AG10803 (cell line): ENCODE measurements at places on chromosomes 5 and 9.

DNA sequence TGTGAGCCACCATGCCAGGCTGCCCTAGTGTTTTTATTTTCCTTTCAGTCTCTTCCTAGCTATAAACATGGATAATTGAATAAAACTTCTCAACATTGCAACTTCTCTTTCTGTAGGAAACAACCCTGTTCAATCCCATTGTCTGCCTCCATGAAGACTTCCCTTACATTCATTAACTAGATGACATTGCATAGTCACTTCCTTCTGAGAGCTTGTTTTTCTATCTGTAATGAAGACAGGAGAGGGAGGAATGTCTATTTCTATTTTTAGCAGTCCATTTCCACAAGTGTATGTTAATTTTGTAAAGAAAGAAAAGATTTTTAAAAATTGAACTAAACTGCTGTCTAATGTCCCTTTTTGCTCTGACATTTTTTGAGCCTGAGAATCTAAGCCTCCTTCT lies 55.6 kb upstream of the MELK start:
- DNase-seq: no peak

DNA sequence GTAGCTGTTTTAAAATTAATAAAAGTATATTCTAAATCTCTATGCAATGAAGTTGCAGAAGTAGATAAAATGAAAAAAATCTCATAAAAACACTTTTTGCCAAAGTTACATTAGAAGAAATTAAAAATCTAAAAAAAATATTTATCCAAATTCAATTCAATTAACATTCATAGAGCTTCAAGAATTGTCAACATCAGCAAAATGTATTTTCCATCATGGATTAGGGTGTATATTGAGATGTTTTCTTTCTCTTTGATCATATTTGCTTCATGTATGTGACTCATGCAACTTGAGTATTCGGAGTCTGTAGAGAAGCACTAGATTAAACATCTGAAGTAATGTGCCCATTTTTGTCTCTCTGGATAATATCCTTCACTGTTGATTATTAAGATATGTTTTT lies 415.3 kb upstream of the FAM174A start:
- no peak for DNase-seq

DNA sequence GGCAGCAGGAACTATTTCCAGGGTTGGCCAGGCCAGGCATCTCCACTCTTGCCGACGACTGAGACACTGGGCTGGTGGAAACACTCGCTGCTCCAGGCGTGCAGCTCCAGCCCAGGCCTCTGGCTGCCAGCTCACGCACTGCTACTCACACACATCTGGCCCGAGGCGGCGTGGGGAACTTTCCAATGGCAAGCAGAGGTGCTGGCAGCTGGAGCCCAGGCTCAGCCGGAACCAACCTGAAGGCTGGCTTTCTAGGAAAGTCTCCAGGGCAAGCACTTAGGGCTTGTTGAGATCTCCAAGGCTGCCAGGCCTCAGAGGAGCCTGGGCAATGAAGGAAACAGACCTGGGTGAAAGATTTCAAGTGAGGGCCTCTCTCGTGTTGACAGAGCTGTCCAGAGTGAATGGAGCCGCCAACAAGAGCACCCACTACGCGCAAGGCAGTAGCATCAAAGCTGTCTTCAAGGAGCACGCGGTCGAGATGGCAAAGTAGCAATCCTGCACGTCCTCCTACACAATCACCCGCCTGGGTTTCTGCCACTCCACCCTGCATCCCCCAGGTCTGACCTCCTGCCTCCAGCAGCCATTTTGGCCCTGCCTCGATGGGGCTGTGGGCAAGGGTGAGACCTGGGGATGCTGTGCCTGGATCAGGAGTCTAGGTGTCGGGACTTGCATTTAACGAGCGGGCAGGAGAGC lies 14.4 kb downstream of the SH3PXD2B start:
- DNase-seq: peak; percentile 62

DNA sequence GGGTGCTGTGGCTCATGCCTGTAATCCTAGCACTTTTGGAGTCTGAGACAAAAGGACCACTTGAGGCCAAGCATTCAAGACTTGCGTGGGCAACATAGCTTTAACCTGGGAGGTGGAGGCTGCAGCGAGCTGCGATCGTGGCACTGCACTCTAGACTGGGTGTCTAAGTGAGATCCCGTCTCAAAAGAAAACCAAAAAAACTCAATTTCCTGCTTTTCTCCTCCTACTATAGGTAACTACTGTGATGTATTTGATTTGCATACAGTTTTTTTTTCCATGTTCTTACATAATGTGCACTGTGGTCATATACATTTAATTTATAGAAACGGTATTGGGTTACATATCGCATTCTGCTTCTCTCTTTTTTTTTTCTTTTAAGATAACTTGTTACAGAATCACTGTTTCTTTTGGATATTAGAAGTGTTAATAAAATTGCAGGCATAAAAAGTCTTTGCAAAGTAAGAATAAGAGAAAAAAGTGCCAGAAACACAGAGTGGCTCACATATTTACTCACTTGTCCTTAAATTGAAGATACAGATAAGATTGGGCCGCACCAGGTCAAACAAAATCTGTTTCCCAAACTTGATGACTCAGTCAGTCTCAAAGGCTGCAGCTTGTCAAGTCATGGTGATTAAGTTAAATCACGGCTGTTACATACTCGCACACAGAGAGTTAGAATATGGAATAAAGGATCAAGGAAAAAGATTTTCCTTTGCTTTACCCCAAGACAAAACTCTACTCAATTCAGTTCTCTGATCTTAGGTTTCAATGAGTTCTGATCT lies 2.0 kb upstream of the PTGR1 start:
- peak; percentile 38 for DNase-seq

DNA sequence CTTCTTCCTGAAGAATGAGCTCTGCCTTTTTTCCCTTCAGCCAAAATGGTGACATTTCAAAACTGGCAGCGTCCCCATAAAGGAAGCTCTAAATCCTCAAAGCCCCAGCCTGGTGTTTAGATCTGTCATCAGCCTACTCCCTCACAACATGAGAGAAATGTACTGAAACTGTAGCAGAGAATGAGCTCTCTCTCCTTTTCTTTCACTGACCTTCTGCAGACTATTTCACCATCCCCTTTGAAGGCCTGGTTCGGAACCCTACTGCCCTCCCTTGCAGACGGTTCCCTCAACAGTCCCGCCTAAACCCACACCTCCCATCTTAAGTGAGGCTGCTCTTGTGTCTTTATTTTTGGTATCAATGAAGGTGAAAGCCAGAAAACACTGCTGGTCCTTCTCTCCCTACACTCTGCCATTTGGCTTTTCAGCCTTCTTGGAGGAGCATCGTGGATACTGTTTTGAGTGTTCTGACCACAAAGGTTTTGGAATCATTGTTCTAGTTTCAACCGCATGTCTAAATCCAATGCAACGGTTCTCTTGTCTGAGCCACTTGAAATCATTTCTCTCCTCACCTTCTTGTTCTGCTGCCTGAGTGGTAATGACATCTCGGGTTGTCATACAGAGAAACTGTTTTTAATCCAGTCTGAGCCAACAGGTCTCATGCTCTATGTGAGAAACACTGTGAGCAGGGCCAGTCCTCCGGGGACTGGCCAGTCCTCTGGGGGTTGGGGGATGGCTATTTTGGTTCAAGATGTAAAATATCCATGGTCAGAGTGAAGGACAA lies 39.0 kb downstream of the ITK start:
- DNase-seq: peak; percentile 71

DNA sequence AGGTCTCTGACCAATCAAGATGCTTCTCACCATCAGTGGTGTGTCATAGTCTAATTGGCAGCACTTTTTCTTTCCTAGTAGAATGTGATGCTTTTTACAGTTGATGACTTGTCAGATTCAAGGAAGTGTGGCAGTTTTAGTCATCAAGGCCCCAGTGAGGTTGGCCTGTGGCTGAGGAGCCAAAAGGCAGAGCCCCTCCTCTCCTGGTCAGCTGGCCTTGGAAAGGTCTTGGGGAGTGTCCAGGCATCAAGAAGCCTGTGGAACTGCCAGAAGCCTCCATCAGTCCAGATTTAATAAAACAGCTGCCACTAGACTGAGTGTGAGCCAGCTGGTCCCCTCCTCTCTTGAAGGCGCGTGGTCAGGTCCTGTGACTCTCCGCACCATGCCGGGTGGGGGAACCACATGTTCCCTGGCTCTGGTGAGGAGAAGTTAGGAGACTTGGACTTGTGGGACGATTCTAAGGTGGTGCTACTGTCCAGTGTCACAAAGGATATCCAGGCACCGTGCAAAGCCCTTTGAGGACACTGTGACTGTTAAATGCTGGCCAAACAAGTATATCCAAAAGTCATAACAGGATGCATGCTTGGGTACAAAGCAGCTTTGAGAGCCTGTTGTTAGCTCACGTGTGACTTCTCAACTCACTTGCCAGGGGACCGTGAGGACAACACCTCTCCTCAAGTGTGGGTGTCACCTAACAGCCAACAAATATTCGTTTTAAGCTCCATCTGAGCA lies 6.1 kb upstream of the ANGPTL2 start:
- DNase-seq: peak; percentile 58

DNA sequence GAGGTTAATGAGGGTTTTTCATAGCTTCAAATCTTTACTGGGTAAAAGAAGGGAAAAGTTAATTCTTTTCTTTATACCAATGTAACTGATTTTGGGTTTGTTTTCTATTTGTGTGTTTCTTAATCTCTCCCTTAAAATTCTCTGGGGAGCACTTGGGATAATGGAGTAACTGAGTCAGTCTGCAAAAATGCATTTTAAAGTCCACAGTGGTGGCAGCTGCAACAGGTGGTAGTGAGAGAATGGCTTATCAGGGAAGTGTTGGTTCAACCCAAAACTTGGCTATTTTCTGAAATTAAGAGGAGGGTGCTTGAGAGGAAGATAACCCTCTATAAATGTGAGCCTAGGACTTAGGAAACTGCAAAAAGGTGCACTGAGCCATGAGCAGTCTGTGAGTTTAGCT lies 39.9 kb upstream of the ASTN2 start:
- DNase-seq: no peak

GRCh38 chr5:138503487-138504270 lies 38.4 kb downstream of the EGR1 start:
- DNase-seq: peak; percentile 71

GRCh38 chr5:28483327-28484025 lies 1445.1 kb upstream of the CDH9 start:
- no peak for DNase-seq

DNA sequence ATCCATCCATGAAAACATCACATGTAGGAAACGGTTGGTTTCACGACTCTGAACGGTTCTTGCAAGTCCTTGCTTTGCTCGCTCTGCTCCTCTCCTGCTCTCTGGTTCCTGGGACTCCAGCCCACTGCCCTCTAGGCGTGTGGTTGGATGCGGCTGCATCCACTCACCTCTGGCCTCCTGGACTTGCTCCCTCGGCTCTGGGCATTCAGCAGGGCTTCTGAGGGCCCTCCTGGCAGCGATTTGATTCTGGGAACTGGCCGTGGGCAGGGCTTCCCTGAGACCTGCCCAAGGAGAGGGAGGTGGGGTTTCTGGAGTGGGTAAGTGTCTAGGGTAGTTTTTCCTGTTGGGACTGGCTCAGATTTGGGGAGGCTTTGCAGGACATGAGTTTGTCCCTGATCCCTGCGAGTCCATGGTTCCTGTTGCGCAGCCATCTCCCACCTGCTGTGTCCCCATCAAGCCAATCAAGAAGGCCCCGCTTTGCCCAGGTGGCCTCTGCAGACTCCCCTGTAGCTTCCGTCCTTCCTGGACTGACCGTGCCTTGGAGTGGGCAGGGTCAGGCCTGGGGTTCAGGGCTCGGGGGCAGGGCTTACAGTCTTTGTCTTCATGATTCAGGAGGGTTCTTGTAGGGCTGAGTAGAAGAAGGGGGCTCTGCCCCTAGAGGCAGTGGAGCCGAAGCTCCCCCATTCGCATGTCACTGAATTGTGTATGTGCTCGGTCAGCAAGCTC lies 192.3 kb downstream of the CACNA1B start:
- no peak for DNase-seq

DNA sequence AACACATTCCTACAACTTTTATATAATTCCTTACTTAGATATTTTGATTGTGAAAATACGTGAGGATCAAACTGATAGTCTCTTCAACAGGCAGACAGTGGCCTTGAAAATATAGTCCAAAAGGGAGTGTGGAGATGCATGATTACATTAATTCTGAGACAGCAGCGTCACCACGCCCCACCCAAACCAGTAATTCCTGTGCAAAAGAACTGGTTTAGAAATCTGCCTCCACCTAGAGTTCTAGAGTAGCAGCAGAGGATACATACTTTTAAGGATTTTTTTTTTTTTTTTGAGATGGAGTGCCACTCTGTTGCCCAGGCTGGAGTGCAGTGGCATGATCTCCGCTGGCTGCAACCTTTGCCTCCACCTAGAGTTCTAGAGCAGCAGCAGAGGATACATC lies 1.6 kb upstream of the TUT7 start:
- DNase-seq: no peak

GRCh38 chr5:143432658-143433239 lies 29.3 kb upstream of the NR3C1 start:
- no peak for DNase-seq

GRCh38 chr5:37014321-37014720 lies 137.8 kb downstream of the NIPBL start:
- DNase-seq: no peak

DNA sequence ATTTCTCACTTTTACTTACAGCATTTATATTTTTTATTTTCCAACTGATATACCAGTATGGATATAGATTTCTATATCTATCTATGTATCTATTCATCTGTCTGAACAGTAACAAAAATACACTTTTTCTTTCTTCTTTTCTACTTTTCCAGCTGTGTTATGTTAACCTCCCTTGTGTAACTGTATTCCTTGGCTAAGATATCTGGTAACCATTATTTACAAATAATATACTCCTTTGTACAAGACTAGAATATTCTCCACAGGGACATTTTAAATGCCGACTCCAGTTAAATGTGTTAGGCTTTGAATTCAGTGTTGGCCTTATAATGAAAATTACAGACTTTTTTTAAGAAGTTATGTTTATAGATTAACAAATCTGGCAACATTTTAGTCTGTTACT lies 168.7 kb downstream of the XRCC4 start:
- DNase-seq: no peak

DNA sequence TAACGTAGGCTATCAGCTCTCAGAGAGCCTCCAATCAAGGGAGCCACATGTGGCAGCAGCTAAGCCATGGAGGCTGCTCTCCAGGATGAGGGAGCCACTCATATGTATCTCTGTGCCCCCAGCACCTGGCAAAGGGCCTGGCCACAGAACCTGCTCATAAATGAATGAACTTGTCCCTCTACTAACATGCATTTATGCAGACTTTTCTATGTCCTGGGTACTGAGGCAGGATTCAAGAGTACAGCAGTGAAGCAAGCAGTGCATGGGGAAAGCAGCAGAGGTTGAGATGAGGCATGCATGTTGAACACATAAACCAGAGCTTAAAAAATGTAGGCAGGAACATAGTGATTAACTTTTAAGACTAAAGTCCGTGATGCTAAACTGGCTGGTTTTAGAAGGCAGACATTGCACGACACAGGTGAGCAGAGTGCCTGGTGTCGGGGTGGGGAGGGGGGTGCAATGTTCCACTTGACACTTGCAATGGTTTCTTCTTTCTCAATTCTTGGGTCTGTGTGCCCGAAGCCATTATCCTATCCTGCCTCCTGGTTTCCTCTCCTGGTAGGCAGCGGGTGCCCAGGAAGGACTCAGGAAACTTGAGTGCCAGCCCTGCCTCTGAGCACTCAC lies 142.8 kb upstream of the ALDH1B1 start:
- no peak for DNase-seq

DNA sequence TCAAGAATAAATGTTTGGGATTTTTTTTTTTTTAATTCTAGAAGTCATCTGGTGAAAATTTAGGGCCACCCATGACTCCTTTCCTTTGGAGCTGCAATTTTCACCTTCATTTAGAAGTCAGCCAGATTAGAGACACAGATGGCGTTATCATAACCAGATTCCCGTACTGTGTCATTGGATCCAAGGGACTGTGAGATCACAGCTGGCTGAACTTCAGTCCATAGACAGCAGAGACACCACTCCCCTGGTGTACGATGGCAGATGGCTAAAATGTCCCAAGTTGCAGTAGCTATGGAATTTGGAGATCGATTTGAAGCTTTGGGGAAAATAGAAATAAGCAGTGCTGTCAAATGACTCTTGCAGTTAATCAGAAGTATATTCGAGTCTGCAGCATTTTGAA lies 216.3 kb downstream of the RFK start:
- DNase-seq: no peak
